ENCODE measurements at places on chromosomes 12 and 14.

DNA sequence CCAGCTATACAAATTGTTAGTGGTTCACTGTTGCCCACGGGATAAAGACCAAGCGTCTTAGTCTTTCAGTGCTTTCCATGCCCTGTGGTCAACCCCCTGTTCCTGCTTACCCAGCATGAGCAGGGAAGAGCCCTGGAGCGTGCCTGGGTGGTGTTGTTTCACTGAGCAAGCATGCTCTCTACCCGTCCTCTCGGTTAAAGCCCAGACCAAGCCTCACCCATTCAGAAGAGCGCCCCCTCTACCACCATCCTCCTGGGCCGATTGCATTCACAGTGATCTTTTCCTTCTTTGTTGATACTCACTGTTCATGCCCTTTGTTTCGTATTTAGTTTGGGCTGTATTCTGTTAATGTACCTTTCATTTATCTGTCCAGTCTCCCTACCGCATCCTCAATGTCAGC, 25.1 kb downstream of the DYRK4 start:
- no peak for DNase-seq

- DNase-seq = no peak
Observed at GRCh38 chr12:72141381-72141780, 130.8 kb upstream of the TRHDE start.

GRCh38 chr12:123479442-123480180, 21.7 kb downstream of the SNRNP35 start:
- no peak for DNase-seq

DNA sequence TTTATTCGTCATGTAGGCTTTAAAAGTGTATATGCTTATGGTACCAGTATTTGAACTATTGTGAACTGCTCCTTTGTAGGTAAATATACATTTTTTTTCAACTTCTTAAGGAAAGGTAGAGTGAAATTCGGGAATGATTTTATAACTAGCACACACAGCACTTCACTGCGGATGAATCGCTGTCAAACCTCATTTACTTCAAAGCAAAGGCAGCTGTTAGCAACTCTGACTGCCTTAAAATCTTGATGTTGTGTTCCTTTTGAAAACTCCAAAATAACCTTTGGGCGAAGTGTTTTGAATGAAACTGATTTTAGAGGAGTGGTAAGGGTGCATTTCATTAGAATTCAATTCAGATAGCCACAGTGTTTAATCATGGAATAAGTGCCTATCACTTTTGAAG, 95.8 kb downstream of the GLT1D1 start:
- DNase-seq = no peak

GRCh38 chr14:79111987-79112501, 941.9 kb downstream of the NRXN3 start:
- DNase-seq = no peak

GRCh38 chr12:112557951-112558630, 139.3 kb downstream of the PTPN11 start:
- DNase-seq = no peak

- no peak for DNase-seq
Observed at GRCh38 chr12:88856201-88856600, 275.9 kb upstream of the KITLG start.

- no peak for DNase-seq
Observed at GRCh38 chr12:104958805-104959334, 780 bp upstream of the SLC41A2 start.

DNA sequence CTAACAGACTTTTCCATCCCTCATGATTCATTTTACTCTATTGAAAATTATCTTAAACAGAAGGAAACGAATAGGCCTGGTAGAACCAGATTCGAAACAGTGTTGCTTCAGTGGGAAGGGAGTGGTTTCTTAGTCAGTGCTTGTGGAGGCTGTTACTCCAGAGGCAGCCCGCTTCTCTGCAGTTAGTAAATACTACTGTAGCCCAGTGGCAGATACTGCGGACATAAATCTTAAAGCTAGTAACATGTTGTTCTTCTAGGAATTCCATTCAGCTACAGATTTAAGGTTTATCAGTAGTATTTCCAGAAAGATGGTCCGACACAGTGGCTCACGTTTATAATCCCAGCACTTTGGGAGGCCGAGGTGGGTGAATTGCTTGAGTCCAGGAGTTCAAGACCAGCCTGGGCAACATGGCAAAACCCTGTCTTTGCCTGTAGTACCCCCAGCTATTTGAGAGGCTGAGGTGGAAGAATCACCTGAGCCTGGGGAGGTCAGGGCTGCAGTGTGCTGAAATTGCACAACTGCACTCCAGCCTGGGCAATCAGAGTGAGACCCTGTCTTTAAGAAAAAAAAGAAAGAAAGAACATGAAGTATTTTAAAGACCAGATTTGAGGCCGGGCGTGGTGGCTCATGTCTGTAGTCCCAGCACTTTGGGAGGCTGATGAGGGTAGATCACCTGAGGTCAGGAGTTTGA, 45.9 kb downstream of the DIP2B start:
- DNase-seq = no peak

DNA sequence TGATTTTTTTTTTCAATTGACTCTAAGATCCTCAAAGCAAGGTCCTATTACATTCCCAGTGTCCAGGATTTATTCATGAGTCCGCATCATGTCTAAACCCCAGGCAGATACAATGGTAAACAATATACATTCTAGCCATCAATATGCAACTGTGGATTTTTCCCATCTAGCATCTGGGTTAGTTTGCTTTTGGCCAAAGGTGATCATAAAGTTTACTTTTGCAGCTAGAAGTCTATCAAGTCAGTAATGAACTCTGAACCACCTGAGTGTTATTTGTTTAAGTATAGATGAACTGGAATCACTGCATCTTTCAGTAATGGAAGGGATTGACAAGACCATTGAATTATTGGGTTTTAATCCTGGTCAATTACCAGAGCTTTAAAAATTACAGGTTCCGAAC, 80.8 kb downstream of the STON2 start:
- DNase-seq = no peak

DNA sequence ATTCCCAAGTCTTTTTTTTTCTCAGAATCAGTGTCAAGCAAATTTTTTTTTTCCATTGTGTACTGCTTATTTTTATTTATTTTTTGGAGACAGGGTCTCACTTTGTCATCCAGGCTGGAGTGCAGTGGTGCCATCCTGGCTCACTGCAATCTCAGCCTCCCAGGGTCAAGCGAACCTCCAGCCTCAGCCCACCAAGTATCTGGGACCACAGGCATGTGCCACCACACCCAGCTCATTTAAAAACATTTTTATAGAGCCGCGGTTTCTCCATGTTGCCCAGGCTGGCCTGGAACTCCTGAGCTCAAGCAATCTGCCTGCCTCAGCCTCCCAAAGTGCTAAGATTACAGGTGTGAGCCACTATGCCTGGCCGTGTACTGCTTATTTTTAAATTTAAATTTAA, 68.1 kb downstream of the TBC1D30 start:
- DNase-seq = no peak

- no peak for DNase-seq
Observed at GRCh38 chr12:95574799-95575452, 23.6 kb upstream of the USP44 start.

DNA sequence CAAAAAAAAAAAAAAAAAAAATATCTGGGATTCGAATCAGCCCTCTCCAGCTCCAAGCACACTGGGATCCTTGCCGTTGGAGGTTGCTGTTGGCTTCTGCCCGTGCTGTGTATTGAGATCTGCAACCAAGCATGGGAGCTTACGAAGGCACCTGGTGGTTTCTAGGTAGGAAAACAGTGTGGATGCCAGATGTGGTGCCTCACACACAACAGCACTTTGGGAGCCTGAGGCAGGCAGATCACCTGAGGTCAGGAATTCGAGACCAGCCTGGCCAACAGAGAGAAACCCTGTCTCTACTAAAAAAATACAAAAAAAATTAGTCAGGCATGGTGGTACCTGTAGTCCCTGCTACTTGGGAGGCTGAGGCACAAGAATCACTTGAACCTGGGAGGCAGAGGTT, 47.4 kb downstream of the ATF7 start:
- DNase-seq = no peak

DNA sequence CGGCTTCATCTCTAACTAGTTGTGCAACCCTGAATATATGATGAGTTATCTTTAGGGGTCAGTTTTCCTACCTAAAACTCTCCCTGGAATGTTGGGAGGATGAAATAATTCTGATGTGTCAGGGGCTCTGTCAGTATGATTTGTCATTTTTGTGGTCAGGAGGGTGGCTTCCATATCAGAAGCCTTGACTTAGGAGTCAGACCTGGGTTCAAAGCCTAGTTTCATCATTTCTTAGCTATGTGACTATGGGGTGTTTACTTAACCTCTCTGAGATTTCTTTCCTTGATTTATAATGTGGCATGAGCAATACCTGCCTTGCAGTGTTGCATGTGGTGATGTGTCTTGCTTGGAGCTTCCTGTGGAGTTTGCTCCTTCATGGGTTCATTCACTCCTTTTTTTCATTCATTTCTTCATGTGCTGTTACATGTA, 146.8 kb downstream of the CHST11 start:
- DNase-seq = no peak

GRCh38 chr12:68621472-68622081, 10.9 kb downstream of the RAP1B start:
- DNase-seq = no peak

- no peak for DNase-seq
Observed at GRCh38 chr14:80537626-80538025, 326.3 kb upstream of the DIO2 start.

DNA sequence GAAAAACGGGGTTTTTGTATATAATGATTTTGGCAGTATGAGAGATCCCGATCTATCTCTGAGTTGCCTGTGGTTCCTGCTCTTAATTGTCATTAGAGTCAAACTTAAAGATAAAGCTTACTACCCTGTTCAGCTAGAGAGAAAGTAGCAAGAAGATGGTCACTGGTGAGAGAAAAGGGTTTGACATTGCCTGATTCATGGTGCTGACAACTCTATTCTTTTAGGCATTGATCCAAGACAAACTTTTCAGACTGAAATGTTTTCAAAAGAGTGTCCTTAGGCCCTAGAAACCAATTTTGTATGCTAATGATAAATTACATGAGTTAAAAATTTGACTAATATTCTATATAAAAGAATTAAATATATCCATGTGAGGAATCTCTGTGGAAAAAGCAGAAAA, 35.1 kb downstream of the PELI2 start:
- DNase-seq = no peak

GRCh38 chr14:51869411-51870100, 9.1 kb downstream of the GNG2 start:
- DNase-seq = peak; percentile 77

DNA sequence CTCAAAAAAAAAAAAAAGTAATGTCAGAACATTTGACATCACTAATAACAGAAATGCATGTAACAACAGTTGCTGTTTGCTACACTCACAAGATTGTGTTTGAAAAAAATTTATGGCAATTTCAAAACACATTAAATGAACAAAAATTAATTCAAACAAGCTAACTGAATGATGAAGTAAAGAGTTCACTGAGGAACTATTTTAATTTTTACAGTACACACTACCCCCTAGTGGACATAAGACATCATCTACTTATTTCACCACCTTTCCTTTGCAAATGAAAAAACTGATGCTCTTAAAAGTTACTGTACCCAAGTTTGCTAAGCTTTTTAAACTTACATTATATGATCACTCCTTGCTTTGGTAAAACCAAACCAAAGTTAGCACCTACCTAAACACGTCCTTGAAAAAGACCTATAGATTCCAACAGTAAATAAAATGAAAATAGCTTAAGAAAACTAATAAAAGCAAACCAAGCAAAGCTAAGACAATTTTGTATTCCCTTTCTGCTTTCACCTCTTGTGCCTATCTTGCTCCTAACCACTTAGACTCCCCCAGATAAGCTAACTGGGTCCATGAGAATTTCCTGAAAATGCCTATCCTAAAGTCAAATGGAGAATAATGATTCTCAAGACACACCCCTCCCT, 22.2 kb downstream of the UBE2N start:
- DNase-seq = peak; percentile 56

DNA sequence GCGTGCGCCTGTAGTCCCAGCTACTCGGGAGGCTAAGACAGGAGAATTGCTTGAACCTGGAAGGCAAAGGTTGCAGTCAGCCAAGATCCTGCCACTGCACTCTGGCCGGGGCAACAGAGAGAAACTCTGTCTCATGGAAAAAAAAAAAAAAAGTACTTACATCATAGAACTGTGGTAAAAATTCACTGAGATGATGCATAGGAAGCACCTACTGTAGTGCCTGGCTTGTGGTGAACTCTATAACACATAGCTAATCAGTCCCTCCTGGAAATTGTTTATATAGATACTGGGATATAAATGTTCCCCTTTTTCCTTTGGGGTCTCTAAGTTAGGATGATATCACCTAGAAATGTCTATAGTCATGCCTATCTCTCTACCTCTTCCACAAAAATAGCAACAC, 89.7 kb upstream of the CPM start:
- no peak for DNase-seq

DNA sequence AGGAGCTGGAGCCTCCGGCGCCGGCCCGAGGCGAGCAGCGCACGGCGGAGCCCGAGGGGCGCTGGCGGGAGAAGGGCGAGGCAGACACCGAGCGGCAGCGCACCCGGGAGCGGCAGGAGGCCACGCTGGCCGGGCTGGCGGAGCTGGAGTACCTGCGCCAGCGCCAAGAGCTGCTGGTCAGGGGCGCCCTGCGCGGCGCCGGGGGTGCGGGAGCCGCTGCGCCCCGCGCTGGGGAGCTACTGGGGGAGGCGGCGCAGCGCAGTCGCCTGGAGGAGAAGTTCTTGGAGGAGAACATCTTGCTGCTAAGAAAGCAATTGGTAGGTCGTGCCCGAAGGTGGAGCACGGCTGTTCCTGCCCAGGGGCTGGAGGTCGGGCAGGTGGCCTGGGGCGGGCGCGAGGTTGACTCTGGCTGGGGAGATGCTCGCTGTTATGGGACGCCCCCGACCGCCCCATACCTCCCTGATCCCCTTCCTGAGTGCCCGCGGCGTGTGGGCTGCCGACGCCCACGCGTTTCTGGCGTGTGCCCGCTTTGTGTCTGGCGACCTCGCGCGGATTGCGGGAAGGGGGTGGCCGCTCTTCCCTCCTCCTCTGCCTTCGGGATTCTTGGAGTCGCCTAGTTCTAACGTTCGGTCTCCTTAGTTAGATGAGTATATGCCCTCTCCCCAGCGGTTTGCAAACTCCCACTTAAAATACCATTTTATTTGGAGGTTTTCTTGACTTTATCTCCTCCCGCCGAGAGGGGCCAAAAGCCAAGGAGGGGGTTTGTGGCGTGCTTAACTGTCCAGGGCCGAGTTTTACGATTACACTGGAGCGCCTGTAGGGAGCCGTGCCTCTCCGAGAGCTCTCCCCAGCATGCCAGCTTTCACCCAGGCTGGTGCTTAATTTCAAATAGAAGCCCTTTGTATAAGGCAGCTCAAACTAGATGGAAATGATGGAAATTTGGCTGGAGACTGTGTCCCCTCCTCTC, 752 bp downstream of the DACT1 start:
- no peak for DNase-seq

Data from T-helper 1 cell (primary cell).